ENCODE measurements at places on chromosomes 4 and X.

GRCh38 chr4:153472122-153473037 lies 6.2 kb downstream of the TMEM131L start:
- no peak for DNase-seq

- DNase-seq, result no peak
Measured at GRCh38 chrX:10415306-10416001, 204.9 kb downstream of the MID1 start.

- no peak for DNase-seq
Measured at GRCh38 chr4:46505131-46505530, 115.2 kb upstream of the GABRA2 start.

GRCh38 chrX:39811376-39811775 lies 286.4 kb downstream of the BCOR start:
- no peak for DNase-seq

- no peak for DNase-seq
Measured at GRCh38 chr4:8040607-8041006, 100.9 kb upstream of the AFAP1 start.

GRCh38 chrX:53660004-53660403 lies 26.5 kb downstream of the HUWE1 start:
- DNase-seq, result no peak

- DNase-seq, result no peak
Measured at GRCh38 chr4:174275101-174275500, 8.4 kb downstream of the FBXO8 start.

GRCh38 chr4:76957004-76957738 lies 7.6 kb downstream of the SEPTIN11 start:
- no peak for DNase-seq

- no peak for DNase-seq
Measured at GRCh38 chrX:41026702-41027078, 58.6 kb upstream of the USP9X start.

DNA sequence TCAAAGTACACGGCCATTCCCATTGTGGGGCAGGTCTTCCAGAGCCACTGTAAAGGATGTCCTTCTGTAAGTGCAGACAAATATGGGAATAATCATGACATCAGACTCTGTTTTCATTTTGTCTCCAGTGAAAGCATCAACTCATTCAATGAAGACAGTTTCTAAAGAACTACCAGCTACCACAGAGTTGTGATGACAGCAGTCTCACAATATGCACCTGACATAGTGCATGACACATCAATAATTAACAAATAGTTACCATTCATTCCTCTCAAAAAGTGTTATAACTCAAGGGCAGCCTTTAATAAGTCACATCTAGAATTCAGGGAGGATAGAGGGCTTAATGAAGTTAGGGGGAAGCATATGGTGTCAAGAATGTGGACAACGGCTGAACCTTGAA lies 20.2 kb downstream of the MTTP start:
- no peak for DNase-seq

GRCh38 chrX:136210806-136211205 lies 40.4 kb downstream of the MAP7D3 start:
- no peak for DNase-seq

- no peak for DNase-seq
Measured at GRCh38 chrX:44101281-44101680, 128.1 kb upstream of the NDP start.

- DNase-seq, result no peak
Measured at GRCh38 chr4:110735686-110736085, 112.8 kb upstream of the PITX2 start.

- no peak for DNase-seq
Measured at GRCh38 chr4:185764876-185765275, 47.1 kb downstream of the SORBS2 start.

DNA sequence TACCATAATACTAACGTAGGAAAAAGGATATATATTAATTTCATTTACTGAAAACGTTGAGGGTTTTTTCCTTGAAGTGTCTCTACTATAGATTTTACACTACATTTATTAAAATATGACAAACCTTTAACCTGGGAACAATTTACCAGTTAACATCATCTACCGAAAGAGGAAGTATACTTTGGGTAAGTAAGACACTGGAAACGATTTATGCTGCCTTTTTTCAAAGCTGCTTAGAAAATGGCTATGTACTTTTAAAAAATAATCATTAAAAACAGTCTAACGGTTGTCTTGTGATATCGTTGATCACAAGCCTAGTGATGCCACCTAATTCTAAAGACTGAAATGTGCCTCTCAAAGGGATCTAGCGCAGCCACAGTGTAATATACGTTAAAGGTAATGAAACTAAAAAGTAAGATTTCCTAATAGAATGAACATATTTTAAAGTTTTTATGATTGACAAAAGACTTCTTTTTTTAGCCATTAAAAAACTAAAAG lies 50.4 kb downstream of the STX18 start:
- DNase-seq, result no peak

DNA sequence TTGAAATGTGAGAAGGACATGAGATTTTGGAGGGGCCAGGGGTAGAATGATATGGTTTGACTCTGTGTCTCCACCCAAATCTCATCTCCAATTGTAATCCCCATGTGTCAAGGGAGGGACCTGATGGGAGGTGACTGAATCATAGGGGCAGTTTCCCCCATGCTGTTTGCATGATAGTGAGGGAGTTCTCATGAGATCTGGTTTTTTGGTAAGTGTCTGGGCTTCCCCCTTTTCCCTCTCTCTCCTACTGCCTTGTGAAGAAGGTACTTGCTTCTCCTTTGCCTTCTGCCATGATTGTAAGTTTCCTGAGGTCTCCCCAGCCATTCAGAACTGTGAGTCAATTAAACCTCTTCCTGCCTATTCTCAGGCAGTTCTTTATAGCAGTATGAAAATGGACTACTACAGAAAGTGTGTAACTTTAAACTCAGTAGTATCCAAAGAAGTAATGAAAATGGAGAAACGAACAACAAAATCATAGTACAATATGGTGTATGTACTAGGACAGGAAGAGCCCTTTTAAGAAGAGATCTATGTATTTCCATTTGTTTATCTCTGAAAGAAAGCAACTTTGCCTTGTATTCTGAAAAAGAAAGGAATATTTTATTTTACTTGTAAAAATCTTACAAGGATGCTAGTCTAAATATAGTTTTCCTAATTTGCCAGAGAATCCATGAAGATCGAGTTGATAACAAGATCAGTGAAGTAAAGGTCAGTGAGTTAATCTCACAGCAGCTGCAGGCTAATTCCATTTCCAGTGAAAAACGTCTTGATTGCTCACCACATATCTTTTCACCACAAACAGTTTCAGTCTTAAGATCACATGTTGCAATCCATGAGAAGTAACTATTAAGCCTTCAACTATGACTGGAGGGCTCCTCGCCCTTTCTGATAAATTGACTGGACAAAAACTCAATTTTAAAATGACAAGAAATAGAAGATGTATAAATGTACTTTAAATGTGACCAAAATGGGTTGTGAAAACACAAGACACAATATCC lies 20.5 kb downstream of the PKD2 start:
- no peak for DNase-seq

GRCh38 chr4:102585329-102585728 lies 84.2 kb downstream of the NFKB1 start:
- no peak for DNase-seq

GRCh38 chrX:129461801-129462456 lies 61.4 kb downstream of the SMARCA1 start:
- no peak for DNase-seq

DNA sequence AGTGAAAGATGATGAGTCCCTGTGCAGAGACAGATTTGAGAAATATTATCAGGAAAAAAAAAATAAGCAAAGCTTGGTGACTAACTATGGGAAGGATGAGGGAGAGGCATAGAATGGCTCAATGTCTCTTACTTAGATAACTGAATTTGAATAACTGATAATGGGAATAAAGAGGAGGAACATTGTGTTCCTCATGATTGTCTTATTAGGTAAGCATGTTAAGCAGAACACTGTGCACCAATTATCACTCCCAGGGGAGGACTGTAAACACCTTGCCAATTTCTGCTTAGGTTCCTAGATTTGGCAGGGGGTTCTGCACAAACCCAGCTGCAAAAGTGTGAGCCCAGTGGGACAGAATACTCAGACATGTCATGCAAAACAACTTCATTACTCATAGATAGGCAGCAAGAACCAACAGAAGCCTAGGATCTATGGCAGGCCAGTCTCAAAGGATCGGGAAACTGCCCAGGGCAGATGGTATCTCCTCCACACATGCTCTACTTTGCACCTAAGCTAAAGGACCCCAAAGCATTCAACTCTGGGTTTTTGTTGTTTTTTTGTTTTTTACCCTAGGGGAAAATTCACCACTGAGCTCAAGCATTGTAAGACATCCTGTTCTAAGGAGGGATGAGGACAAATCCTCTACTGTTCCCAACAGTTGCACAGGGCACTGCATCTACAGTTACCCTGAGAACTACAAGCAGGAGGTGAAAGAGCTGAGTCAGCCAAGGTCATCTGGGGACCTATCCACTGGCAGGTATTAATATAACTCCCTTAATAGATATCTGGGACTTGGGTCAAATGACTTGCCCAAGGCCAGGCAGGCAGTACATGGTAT lies 907.0 kb downstream of the RAPGEF2 start:
- no peak for DNase-seq

GRCh38 chr4:75848891-75849290 lies 53.4 kb downstream of the PPEF2 start:
- no peak for DNase-seq

All from cerebellar nuclear complex (tissue), 1 donor.